ENCODE measurements at places on chromosomes 2 and 18.

DNA sequence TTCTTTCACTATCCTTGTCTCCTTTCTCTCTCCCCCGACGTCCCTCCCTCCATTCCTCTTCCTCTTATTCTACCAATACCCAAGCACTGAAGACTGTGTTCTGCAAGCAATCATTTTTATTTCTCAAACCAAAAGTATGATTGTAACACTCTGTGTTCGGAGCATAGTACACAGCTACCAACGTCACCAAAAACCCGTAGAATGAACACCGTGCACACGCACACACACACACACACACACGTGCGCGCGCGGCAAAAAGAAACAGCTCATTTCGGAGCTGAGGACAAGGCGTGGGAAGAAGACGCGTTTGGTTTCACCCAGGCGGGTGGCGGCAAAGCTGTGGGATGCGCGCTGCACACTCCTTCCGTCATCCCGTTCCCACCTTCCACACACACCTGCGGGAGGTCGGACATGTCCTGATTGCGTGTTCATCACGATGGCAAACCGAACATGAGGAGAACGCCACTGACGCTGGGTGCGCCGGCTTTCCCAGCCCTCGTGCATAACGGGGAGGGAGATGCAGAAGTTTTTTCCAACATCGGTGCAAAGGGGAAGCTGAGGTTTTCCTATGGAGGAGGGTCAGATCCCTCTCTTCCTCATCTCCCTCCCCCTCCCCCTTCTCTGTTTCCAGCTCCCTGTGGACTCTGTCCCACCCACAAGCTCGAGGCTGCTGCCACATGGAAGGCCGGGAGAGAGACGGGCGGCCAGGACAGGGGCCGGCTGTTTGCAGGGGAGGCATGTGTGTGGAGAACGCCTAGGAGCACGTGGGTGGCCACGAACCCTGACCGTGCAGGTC, 20.4 kb downstream of the MBP start:
- no peak for DNase-seq

- no peak for DNase-seq
Observed at GRCh38 chr2:99877963-99878362, 264.4 kb downstream of the AFF3 start.

DNA sequence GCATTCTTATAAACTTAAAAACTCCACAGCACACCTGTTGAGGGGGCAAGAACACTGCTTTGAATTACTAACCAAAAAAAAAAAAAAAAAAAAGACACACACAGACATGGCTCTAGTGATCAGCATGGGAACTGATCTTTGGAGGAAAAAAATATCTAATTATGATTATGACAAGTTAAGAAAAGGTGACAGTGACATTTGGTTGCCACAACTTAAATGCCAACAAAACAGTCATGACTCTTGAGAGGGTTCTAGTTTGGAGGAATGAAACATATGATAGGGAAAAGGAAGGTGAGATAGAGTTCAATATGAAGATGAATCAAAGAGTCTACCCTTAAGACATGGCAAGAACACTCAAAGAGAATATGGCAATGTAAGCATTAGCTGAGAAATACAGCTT, 20.6 kb downstream of the USP37 start:
- DNase-seq: no peak

DNA sequence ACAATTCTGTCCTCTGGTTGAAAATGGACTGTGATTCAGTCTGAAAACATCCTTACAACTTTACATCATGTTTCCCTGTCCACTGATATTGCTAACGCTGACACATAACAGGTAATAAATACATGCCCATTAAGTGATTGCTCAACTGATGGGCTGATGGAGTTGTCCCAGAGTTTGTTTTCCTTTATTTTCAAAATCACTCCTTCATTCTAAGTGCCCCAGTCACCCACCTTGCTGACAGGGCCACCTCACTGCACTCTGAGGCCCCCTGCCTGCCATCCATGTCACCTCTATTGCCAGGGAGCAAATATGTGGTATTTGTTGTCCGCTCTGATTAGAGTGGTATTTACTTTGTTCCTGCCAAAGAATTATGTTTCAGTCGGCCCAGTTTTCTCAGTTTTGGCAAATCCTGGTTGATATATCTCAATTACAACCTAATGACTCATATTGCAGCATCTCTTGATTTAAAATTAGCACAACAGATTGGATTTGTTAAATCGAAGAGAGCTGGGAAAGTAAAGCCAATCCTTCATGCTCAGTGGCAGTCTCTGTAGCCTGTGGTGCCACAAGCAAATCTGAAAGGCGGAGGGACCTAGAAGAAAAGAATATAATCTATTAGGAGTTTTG, 105.1 kb downstream of the RDH14 start:
- no peak for DNase-seq

DNA sequence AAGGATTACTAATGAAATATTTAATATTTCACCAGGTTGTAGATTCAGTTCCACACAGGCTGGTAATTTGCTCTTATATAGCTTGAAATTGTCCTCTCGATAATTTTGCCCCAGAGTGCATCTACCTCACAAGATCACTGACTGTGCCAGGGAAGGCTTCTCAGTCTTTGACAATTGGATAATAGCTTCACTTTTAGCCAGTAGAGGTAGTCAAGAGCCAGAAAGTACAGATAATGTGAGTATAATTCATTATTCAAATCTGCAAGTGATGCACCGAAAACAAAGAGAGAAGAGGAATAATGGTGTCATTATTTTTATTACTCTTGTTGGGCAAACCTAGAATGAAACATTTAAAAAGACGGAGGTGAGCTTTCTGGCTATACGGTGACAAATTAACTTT, 292.8 kb downstream of the EN1 start:
- no peak for DNase-seq

DNA sequence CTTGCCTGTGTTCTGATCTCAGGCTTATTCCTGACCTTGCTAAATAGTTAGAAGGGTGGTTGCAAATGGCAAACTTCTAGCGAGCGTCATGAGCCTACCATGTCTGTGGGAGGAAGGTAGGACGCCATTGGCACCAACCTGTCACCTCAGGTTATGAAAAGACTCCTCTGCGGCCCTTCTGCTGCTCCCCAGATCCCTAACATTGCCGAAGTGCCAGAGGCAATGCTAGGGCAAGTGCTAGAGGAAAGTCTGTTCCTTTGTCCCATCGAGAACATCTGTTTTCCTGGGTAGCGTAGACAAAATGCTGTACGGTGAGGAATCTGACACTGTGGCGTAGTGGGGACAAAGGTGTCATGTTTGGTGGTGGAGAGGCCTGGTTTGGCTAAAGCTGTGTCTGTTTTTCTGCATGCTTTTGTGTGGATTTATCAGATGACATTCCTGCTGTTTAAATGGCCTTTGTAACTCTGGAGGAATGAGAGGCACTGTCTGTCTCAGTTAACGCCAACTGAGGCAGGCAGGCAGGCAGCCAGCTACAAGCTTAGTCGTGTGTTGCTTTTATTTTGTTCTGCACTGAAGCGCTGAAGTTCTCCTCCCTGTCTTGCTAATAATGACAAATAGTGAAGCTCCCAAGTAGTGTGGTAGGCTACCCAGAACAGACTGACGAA, 94.1 kb downstream of the PRPF40A start:
- no peak for DNase-seq

GRCh38 chr2:215110918-215111317, 27.5 kb downstream of the ABCA12 start:
- DNase-seq: no peak

DNA sequence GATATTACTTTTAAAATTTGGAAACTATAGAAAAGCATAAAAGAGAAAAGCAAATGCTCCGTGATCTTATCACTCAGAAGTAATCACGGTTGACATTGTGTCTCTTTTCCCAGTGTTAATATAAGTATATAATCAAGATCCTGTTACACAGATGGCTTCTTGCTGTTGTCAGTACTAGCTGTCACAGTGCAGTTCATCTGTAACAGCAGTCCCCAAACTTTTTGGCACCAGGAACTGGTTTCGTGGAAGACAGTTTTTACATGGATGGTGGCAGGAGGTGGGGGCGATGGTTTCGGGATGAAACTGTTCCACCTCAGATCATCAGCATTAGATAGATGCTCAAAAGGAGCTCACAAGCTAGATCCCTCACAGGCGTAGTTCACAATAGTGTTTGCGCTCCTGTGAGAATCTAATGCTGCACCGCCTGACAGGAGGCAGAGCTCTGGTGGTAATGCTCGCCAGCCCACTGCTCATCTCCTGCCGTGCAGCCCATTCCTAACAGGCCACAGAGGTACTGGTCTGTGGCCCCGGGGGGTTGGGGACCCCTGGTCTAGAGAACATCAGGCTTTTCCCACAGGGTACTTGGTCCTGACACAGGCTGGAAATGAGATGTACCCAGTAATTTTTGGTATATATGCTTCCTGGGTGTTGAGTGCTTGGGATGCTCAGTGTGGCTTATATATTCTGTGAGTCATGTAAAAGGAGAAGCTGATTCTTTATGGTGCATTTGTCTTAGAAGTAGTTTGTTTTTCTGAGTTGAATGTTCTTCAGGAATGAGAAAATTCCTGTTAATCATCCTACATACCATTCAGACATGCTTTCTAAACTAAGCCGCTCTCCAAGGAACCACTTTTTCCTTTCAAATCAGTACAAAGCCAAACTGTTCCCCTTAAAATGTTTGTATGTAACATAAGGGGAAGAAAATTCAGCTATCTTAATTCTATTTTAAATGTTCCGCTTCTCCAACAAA, 121.8 kb downstream of the NCK2 start:
- no peak for DNase-seq

DNA sequence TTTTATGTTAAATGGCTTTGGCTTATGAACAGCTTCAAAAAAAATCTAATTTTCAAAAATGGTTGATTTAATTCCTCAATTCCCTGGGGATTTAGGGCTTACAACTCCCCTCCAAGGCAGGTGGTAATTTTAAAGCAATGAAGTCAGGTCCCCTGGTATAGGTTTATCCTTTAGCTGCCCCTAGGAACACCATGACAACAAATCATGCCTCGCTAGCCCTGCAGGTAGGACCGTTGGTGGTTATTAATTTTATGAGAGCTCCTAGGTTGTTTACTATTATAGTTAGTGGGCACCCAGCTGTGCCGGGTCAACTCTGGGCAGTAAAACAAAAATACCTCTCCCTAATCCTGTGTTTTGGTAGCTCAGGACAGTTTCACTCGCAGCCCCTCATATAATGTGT, 26.2 kb upstream of the MBOAT2 start:
- no peak for DNase-seq

DNA sequence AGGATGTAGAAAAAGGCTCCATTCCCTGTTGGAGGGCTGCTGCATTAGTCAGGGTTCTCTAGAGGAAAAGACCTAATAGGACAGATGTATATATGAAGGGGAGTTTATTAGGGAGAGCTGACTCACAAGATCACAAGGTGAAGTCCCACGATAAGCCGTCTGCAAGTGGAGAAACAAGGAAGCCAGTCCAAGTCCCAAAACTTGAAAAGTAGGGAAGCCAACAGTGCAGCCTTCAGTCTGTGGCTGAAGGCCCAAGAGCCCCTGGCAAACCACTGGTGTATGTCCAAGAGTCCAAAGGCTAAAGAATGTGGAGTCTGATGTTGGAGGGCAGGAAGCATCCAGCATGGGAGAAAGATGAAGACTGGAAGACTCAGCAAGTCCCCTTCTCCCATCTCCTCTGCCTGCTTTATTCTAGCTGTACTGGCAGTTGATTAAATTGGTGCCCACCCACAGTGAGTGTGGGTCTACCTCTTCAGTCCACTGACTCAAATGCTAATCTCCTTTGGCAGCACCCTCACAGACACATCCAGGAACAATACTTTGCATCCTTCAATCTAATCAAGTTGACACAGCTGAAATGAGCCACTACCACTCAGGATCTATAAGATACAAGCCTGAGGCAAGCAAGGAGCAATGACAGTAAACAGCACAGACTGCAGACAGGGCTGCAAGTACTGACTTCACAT, 30.0 kb upstream of the ATG16L1 start:
- DNase-seq: no peak

DNA sequence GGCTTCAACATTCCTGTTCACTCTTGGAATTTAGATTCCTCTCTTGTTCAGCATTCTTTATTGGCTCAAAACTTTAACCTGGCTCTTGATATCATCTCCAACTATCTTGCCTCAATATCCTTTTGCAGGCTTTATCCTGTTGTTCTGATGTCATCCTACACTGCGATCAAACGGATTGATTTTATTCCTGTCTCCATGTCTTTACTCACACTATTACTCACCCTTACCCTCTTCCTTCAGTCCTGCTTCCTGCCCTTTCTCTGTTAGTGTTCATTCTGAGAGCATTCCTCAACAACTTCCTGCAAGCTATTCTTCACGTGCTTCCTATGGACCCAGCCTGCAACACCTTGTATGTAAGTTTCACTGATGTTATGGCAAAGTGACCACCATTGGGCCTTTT, 264.7 kb downstream of the RNF152 start:
- no peak for DNase-seq

- DNase-seq: no peak
Observed at GRCh38 chr18:49041435-49042245, 90.9 kb upstream of the SMAD7 start.

- DNase-seq: no peak
Observed at GRCh38 chr2:187118331-187119099, 269.5 kb upstream of the ZSWIM2 start.

- no peak for DNase-seq
Observed at GRCh38 chr2:141824790-141825189, 306.0 kb downstream of the LRP1B start.

- no peak for DNase-seq
Observed at GRCh38 chr2:239583879-239584859, 183.3 kb upstream of the HDAC4 start.

DNA sequence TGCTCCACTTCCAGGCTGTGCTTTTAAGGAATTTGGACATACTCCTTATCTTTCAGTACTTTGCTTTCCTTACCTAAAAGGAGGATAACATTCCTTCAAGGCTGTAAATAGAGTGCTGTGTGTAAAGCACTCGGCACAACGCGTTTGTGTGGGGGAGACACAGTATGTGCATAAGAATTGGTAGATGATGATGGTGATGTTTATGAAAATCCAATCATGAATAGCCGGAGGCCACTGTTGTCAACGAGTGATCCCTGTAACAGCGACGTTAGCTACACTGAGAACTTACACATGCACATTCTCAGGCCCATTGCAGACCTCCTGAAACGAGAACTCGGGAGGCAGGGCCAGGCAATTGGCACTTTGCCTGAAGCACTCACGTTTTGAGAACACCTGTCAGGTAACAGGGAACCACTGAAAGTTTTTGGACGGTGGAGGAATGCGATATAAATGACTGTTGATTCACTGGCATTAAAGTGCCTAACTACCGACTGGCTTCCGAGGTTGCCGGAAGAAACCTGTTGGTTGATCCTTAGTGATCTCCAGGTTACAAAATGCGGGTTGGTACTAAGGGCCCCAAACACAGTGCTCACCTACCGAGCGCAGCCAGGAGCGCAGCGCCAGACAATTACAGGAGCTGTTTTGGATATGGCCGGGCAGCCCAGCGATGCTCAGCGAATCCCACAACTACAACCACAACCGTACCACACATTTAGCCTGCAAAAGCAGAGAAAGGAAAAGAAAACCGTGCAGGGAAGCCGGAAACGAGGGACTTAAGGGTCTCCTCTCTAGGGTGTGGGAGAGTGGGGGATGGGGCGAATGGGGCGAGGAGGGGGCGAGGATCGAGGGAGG, 1.0 kb upstream of the MAP4K4 start:
- DNase-seq: no peak

GRCh38 chr2:204008352-204008751, 71.8 kb downstream of the ICOS start:
- DNase-seq: no peak

GRCh38 chr2:69689466-69689865, 45.9 kb upstream of the AAK1 start:
- DNase-seq: no peak

GRCh38 chr2:114752425-114752824, 310.0 kb downstream of the DPP10 start:
- DNase-seq: no peak

Data from HS-5 (cell line).